H1 (cell line): ENCODE measurements at places on chromosomes 2 and 18. TPM values are rescaled to one million over a fixed set of nuclear protein-coding genes. Genes with fewer than 3 reads are reported as not detected.

DNA sequence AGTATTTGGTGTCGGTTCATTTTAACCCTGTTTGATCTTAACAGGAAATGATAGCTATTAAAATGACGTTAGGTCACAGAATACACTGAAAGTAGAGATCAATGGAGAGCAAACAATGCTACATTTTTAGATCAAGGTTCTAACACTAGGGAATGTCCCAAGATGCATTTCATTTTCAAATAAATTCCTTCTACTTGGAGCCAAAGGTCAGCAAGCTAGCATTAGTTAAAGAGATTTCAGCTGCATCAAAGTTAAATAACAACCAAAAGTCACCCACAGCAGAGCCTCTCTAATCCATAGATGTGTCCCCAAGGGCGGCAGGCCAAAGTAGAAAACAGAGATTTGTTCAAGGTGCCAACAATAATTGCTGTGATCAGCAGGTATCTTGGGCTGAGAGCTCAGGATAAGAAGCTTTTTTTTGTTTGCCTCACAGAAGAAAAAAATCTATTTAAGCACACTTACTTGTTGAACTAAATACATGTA lies 1233.6 kb upstream of the TMEFF2 start:
- H3K27me3 ChIP-seq: no peaks in the 10 kb centered on the region
- no peaks in the 10 kb centered on the region for H3K4me1 ChIP-seq
- no peak overlapping the region for H3K4me3 ChIP-seq
- DNase-seq: no peak
- no peaks in the 10 kb centered on the region for H3K36me3 ChIP-seq
- H3K27ac ChIP-seq: no peak overlapping the region

Gene EPB41L3
- total RNA-seq: 12.8 and 16.1 TPM in 2 replicates

- H3K4me1 ChIP-seq: peaks cover 5% of the 10 kb centered on the region; the same call in 1 of the 2 replicates
- no peaks in the 10 kb centered on the region for H3K27me3 ChIP-seq
- H3K36me3 ChIP-seq: no peaks in the 10 kb centered on the region
- no peak for DNase-seq
- H3K27ac ChIP-seq: no peak overlapping the region
- no peak overlapping the region for H3K4me3 ChIP-seq
Observed at GRCh38 chr2:174492963-174493431, 6.2 kb upstream of the GPR155 start.

GRCh38 chr2:226716126-226716525 lies 83.5 kb downstream of the IRS1 start:
- DNase-seq: no peak
- H3K36me3 ChIP-seq: no peaks in the 10 kb centered on the region
- no peak overlapping the region for H3K4me3 ChIP-seq
- no peaks in the 10 kb centered on the region for H3K4me1 ChIP-seq
- H3K27me3 ChIP-seq: no peaks in the 10 kb centered on the region

Gene CAVIN2
- total RNA-seq: not detected in 2 replicates

Gene AQP4
- total RNA-seq: 2.1 and 2.2 TPM in 2 replicates

GRCh38 chr2:151760139-151760650 lies 25.9 kb upstream of the NEB start:
- no peaks in the 10 kb centered on the region for H3K27me3 ChIP-seq
- peak; percentile 7 for DNase-seq
- no peak overlapping the region for H3K4me3 ChIP-seq
- H3K27ac ChIP-seq: no peak overlapping the region

Gene CSRNP3
- total RNA-seq: 6.5 and 6.7 TPM in 2 replicates

- H3K27ac ChIP-seq: no peak overlapping the region
- H3K4me1 ChIP-seq: no peaks in the 10 kb centered on the region
- H3K4me3 ChIP-seq: no peak overlapping the region
- no peak for DNase-seq
- no peaks in the 10 kb centered on the region for H3K27me3 ChIP-seq
Observed at GRCh38 chr2:160566717-160567116, 73.1 kb upstream of the RBMS1 start.

Gene TRABD2A
- total RNA-seq: 18.6 and 19.7 TPM in 2 replicates

DNA sequence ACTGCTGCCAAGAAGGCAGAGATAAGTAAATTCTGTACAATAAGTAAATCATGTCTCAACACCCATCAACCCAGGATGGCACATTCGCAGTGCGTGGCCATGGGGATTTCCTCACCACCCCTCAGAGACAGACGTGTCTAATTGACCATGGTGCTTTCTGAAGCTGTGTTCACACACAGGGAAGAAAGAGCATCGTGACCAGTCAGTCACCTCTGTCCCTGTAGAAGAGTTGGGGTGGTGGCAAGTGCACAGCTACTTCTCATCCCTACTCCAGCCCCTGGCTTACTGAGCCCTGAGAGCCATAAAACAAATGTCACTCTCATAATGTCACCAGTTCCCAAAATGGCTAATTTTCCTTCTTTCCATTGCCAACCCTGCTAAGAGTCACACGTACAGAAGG lies 31.3 kb upstream of the MLPH start:
- no peak overlapping the region for H3K4me3 ChIP-seq
- H3K27ac ChIP-seq: no peak overlapping the region
- H3K4me1 ChIP-seq: peaks cover 6% of the 10 kb centered on the region

- DNase-seq: no peak
- H3K36me3 ChIP-seq: no peaks in the 10 kb centered on the region
- no peaks in the 10 kb centered on the region for H3K27me3 ChIP-seq
- no peak overlapping the region for H3K27ac ChIP-seq
Observed at GRCh38 chr2:46984040-46984439, 68.4 kb upstream of the MCFD2 start.

DNA sequence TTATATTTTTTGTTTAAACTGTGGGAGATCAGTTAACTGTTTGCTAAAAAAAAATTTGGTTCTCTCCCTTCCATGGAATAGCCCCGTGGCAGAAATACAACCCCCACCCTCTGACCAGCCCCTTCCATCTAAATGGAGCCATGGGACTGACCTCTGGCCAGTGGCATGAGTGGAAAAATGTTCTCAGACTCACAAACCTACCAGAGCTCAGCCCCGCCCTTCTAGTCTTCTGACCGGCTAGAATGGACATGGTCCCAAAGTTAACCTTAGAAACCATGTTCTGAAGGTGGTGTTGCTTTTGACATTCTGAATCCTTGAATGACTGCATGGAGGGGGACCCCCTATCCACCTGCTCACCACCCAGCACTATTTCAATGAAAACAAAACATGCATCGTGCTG lies 1.3 kb upstream of the CHRNA1 start:
- no peak for DNase-seq
- H3K4me3 ChIP-seq: no peak overlapping the region
- no peaks in the 10 kb centered on the region for H3K4me1 ChIP-seq
- H3K27ac ChIP-seq: no peak overlapping the region
- H3K27me3 ChIP-seq: no peaks in the 10 kb centered on the region

GRCh38 chr2:122384768-122385333 lies 629.4 kb downstream of the TSN start:
- DNase-seq: no peak
- H3K4me1 ChIP-seq: no peaks in the 10 kb centered on the region
- H3K36me3 ChIP-seq: no peaks in the 10 kb centered on the region
- no peak overlapping the region for H3K4me3 ChIP-seq
- no peaks in the 10 kb centered on the region for H3K27me3 ChIP-seq
- no peak overlapping the region for H3K27ac ChIP-seq

Gene IL1RN
- not detected in 2 replicates for total RNA-seq

Gene VWC2L
- total RNA-seq: not detected in 2 replicates

Gene CHMP3
- 21.7 and 21.9 TPM in 2 replicates for total RNA-seq

Gene ATP9B
- total RNA-seq: 15.1 and 21.0 TPM in 2 replicates

DNA sequence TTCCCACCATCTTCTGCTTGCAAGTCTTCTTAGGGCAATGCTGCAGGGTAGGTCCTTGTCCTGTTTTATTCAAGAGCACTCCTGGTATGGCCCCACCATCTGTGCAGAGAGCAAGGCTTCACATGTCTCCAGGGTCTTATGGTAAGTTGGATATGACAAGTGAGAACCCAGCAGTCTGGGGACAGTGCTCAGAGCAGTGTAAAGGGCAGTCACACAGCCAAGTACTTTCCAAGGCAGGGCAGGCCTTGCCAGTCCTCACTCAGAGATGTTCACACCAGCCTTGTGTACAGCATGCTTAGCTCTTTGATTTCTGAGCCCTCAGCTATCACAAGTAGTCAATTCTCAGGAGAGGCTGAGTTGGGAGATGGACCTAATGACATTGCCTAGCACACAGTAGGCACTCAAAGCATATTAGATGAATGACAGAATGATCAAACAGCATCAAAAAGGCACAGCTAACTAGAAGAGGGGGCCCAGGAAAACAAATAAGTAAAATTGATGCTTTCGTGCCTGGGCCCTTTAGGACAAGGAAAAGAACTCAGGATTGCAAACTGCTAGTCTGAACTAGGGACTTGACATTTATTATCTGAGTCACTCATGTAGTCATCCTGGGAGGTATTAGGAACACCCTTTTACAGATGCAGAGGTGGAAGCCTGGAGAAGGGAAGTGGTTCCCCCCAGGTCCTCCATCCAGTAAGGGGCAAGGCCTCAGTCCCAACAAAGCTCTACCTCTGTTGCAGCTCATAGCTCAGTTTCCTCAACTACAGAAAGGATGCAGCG lies 86.7 kb upstream of the CTAGE1 start:
- no peak overlapping the region for H3K4me3 ChIP-seq
- H3K27ac ChIP-seq: no peak overlapping the region

Gene SULT1C2
- total RNA-seq: 1.9 and 2.2 TPM in 2 replicates

Gene SLC11A1
- 0.21 and 0.43 TPM in 2 replicates for total RNA-seq

DNA sequence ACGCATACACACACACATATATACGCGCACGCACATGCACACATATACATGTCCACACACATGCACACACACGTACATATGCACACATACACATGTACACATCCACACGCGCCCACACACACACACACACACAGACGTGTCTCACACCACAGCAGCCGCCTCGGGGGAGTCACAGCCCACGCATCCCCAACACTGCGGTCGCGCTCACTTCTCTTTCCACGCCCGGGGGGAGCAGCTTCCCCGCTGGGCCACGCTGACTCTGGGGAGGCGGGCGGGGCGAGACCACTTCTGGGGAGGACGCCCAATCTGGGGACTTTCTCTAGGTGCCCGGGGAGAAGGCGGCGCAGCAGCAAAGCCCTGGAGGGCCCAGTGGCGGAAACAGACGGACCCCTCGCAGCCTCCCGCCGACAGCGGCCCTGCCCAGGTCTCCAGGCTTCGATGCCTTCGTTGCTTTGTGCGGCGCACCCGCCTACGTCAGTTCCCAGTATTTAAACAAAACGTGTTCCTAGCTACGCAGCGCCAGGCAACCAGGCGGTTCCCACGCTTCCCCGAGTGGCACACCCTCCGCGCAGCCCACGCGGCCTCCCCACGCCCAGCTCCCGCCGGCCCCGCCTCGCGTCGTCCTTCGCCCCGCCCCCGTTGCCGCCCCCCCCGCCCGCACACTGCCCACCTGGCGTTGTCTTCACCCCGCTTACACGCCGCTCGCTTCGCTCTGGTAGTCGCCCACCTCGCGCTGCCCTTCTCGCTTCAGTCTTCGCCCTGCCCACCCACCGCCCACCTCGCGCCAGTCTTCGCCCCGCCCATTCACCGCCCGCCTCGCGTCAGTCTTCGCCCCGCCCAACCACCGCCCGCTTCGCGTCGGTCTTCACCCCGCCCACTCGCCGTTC lies 810 bp upstream of the RBFA start:
- peak overlapping the region; percentile 72 for H3K4me3 ChIP-seq
- peaks cover 7% of the 10 kb centered on the region; the same call in 1 of the 2 replicates for H3K4me1 ChIP-seq
- DNase-seq: peak; percentile 9
- H3K36me3 ChIP-seq: no peaks in the 10 kb centered on the region
- no peaks in the 10 kb centered on the region for H3K27me3 ChIP-seq

GRCh38 chr18:36501100-36501499 lies 203.6 kb downstream of the FHOD3 start:
- no peaks in the 10 kb centered on the region for H3K4me1 ChIP-seq
- no peaks in the 10 kb centered on the region for H3K27me3 ChIP-seq
- no peaks in the 10 kb centered on the region for H3K36me3 ChIP-seq
- no peak overlapping the region for H3K4me3 ChIP-seq

DNA sequence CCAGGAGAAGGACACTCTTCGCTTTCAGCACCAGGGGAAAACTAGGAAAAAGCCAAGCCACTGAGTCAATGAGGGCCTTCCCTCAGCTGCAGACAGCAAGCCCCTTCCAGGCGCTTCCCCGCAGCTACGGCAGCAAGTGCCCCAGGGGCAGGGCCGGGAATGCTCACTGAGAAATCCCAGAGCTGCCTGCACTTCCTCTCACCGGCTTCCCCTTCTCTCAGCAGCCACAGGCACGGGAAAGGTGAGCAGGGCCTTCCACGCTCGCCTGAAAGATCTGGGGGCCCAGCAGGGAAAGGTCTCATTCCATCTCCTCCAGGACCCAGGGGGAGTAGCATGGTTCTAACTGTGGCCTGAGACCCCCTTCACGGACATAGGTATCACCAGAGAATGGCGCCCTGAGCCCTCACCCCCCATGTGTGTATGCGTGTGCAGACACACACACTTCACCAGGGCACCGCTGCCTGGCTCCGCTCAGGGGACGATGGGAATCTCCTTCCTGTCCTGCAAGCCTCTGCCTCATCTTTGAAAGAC lies 29.6 kb upstream of the FOSL2 start:
- no peaks in the 10 kb centered on the region for H3K27me3 ChIP-seq
- 0 out of 2 replicates have a peak, but pooled peaks cover 3% of the 10 kb centered on the region for H3K4me1 ChIP-seq
- DNase-seq: no peak

- peaks cover 9% of the 10 kb centered on the region; the same call in 1 of the 2 replicates for H3K36me3 ChIP-seq
- no peak for DNase-seq
- no peak overlapping the region for H3K4me3 ChIP-seq
- H3K4me1 ChIP-seq: peaks cover 4% of the 10 kb centered on the region
Observed at GRCh38 chr2:149364839-149365238, 34.5 kb downstream of the LYPD6 start.

DNA sequence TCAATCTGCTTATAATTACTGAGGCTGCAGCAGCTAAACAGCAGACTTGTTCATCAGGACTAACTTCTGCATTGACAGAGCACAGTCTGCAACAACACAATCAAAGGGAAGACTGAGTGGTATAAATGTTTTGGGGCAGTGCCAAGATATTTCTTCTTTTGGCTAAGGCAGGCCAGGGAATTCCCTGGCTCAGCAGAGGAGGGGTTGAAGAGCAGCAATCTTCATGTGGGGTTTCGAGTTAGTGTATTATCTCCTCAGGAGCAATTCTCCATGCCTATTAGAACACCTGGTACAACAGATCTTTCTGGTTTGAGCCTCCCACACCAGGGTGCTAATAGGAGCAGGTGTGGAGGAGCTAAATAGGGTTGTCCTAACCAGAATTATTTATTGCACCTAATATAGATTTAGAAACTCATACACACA lies 103.0 kb upstream of the STK17B start:
- H3K36me3 ChIP-seq: no peaks in the 10 kb centered on the region
- no peak overlapping the region for H3K27ac ChIP-seq
- H3K4me1 ChIP-seq: no peaks in the 10 kb centered on the region
- no peaks in the 10 kb centered on the region for H3K27me3 ChIP-seq
- DNase-seq: no peak

DNA sequence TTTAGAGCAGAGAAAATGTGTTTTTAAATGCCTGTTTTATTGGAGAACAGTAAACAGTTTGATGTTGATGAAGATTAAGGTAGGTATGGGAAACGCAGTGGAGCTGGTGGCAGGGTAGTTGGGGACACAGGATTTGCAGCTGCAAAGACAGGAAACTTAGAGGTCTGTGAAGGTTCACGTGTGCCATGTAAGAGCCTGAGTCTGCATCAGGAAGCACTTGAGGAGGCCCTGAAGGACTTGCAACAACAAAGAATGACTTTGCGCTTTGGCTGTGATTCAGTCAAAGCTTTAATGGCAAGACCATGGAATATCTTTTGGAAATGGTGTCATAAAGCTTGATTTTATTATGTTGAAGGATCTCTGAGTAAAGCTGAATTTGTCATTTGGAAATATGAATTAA lies 347.6 kb upstream of the KCNJ3 start:
- H3K36me3 ChIP-seq: no peaks in the 10 kb centered on the region
- no peaks in the 10 kb centered on the region for H3K27me3 ChIP-seq
- H3K4me3 ChIP-seq: no peak overlapping the region
- DNase-seq: no peak

- peaks cover 40% of the 10 kb centered on the region for H3K36me3 ChIP-seq
- H3K4me1 ChIP-seq: peaks cover 41% of the 10 kb centered on the region
- peak; percentile 73 for DNase-seq
- H3K27me3 ChIP-seq: no peaks in the 10 kb centered on the region
Observed at GRCh38 chr18:58867281-58867961, 2.7 kb downstream of the ZNF532 start.
